NCI-H1105 (cell line): ENCODE measurements at places on chromosomes 12 and 14.

GRCh38 chr14:94340533-94340932, 17.4 kb upstream of the SERPINA6 start:
- no peak for DNase-seq

GRCh38 chr12:63911341-63911740, 66.8 kb downstream of the SRGAP1 start:
- no peak for DNase-seq

DNA sequence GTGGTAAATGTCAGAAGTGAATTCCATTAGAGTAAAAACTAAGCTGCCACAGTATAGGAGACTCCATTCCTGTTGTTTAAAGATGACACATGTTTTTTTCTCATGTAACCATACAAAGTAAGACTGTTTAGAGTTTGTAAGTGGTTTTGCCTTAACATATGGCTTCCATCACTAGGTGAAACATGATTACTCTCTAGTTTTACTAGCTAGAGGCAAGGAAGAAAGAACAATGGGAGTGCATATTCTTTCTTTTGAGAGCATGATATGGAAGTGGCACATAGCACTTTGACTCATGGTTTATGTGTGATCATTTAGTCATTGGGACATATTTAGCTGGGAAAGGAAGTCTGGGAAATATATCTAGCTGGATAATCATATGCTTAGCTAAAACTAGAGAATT, 7.7 kb downstream of the ATF7IP start:
- DNase-seq, result no peak

GRCh38 chr14:64610049-64610746, 60.4 kb downstream of the PPP1R36 start:
- DNase-seq, result no peak

DNA sequence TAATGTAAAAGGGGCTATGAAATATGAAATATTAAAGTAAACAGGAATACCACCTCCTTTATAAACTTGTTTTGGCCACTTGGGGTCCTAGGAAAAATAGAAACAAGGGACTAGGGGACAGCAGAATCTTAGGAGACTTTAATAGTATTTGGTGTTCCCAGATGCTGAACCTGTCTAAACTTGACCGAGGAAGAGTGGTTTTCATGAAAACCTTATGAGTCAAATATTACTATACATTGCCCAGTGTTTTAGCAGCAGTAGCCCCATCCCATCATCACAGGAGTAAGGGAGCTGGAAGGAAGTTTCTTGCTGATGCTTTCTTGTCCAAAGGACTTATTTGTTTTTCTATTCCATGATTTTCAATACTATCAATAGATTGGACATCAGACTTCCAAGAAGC, 177.5 kb upstream of the CAND1 start:
- DNase-seq, result no peak
